ENCODE measurements at places on chromosomes 1 and 21. TPM values are rescaled to one million over a fixed set of nuclear protein-coding genes. Genes with fewer than 3 reads are reported as not detected.

GRCh38 chr1:197422993-197423392 lies 154.9 kb downstream of the CRB1 start:
- DNase-seq = no peak

GRCh38 chr1:118985640-118986554 lies 2.2 kb downstream of the TBX15 start:
- DNase-seq = no peak

DNA sequence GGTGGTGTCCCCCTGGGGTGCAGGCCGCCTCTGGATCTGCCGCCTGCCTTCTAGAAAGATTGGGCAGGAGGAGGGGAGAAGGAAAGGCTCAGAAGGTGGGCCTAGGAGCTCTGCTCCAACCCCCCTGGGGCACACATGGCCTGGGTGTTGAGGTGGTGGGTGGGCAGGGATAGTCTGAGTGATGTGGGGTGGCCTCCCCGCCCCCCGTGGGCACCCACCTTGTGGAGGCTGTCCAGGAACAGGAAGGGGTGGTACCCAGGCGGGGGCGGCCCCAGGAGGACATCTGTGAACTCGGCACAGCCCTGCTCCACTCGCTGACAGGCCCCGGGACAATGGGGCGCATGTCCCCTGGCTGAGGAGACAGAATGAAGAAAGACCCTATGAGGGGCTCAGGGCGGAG lies 54.9 kb downstream of the MORN1 start:
- no peak for DNase-seq

GRCh38 chr1:18960409-18960808 lies 3.9 kb upstream of the IFFO2 start:
- DNase-seq = no peak

Gene URB2
- 31.8 TPM for total RNA-seq

Gene FAM72D
- total RNA-seq = 9.8 TPM

Gene RBM11
- total RNA-seq = not detected

- peak; percentile 10 for DNase-seq
Measured at GRCh38 chr1:242738702-242739645, 214.5 kb upstream of the PLD5 start.

- DNase-seq = no peak
Measured at GRCh38 chr1:172246521-172247390, 173.7 kb upstream of the C1orf105 start.

Gene A3GALT2
- not detected for total RNA-seq

Gene RAB3GAP2
- 16.6 TPM for total RNA-seq

- DNase-seq = no peak
Measured at GRCh38 chr1:18944810-18945209, 11.7 kb downstream of the IFFO2 start.

DNA sequence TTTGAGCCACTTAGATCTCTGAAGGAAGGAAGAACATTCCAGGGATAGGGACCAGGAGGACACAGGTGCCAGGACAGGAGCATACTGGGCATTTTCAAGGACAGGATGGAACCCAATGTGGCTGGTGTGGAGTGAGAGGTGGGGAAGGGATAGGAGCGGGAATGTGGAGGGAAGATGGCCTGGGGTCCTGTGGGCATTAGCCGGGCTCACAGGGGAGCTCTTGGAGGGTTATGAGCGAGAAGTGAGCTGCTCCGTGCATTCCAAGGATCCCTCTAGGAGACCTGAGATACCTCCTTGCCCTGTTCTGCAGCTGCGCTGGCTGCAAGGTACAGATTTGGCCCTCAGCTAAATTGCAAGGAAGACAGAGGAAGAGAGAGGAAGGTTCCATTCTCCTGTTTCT lies 87.5 kb downstream of the IER5 start:
- no peak for DNase-seq

DNA sequence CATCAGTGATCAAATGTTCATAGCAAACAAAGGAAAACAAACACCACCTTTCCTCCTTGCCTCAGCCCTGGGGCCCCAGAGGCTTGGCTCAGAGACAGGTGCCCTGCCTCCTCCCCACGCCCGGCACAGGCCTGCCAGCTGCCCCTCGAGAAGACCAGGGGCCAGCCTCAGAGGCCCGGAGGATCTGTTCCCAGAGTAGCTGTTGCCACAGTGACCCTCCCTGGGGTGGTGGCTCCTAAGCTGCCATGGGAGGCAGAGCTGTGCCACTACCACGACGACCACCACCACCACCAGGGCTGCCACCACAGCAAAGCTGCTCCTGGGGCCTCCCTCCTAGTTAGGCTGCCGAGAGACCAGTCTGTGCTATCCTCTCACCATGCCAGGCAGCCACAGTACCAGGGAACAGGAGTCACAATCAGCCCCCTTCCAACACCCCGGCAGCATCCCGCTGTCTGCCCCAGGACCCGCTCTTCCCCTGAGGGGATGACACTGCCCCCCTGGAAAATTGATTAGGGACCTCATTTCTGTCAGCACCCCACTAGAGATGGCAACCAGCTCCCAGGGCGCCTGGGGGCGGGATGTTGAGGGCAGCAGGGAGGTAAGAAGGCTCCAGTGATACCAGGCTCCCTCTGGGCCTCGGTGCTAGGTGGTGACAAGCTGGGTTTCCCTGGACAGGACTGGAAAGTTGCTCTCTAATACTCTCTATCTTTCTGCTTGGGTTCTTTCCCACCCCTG lies 30.5 kb downstream of the KCNC4 start:
- no peak for DNase-seq

GRCh38 chr1:64545118-64545843 lies 75.4 kb downstream of the CACHD1 start:
- no peak for DNase-seq

DNA sequence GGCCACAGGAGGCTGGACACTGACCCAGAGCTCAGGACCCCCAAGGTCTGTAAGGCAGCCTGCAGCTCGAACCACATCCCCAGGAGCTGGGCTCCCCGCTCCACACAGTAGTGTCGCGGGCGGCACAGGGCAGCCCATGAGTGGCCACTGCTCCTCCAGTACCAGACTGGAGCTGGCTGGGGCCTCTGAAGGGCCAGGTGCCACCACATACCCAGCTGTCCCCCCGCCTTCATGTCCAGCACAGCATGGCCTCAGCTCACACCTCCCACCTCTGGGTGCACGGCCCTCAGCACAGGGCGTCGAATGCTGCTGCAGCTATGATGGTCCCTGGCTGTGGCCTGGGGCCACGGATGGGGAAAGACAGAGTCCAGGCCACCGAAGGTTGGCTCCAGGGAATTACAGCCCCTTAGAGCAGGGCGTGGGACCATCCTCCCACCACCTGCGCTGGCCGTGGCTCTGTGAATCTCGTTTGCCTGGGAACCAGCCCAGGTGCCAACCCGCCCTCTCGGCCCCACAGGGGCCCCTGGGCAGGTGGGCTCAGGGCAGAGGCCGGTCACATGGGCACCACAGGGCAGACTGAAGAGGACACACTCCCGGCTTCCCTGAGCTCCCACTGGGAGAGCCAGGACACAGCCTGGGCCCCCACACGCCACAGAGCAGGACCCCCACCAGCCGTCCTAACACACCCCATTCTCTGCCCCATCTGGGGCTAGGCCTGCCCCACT lies 2.1 kb upstream of the TNFRSF4 start:
- DNase-seq = no peak

DNA sequence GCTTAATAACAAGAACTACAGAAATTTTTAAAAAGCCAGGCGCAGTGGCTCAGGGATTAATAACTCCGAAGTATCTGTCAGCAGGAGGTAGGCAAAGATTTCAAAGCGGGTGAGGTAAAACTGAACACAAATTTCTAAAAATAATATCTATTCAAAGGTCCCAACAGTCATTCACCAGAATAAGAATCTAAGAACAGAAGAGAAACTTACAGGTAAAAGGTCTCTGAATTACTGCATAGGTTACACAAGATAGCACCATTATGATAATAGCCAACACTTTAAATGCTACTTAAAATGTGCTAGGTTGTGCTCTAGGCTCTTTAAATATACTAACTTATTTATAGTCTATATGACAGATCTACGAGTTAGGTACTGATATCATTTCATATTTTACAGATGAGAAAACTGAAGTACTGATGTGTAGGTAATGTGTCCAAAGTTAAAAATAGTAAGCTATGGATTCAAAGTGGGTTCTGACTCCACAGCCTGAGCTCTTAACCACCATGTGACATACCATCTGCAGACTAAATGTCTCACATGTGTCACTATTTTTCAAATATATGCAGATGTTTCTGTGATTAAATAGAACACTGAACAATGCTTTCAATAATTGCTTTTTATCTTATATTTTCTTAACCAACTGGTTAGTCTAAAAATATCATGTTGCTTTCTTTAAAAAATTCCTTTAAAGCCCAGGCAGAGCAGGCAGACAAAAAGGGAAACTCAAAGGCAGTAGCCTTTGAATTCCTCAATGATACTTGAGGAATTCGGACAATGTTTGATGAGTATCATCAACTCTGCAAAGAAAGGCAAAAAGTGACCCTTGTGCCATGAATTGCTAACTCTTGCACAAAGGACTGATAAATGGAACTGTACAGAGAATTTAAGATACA lies 80.5 kb upstream of the TTC39A start:
- no peak for DNase-seq

GRCh38 chr1:198657550-198658064 lies 18.8 kb downstream of the PTPRC start:
- peak; percentile 58 for DNase-seq

Gene LCE3E
- total RNA-seq = not detected

DNA sequence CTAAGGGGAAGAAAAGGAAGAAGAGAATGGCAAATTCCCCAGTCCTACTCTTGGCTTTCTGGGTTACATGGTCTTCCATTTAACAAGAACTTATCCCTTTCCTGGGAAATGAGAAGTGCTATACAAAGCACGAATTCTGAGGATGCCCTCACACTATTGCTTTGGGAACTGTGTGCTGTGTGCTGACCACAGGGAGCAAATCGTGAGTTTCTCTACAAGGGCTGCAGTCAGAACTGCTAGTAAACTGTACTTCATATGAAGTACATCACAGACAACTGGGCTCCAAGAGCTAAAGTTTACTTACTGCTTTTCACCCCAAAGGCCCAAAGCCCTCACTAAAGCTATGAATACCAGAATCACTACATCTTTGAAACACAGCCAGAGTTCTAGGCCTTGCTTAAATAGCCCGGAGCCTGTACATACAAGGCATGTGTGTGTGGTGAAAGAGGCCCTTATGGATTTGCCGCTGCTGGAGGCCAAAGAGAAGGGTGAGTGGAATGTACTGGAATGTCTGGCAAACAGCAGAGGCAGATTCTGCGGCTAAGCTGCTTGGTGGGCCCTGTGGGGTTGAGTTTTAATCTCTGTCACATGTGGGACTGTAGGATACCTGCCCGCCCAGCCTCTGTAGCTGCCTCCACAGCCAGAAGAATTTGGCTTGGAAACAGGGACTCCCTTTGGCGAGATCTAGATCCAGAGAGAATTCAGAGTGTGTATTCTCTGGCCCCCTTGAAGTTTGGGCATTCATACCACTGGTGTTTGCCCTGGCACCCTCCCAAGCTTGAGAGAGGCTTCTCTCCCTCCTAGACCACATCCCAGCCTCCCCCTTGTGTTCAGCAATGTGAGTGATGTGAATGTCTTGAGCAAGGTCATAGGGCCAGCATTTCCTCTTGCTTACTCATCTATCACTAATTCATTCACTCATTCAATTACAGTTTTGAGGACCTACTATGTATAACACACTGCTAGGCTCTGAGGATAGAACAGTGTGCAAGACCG lies 21.9 kb upstream of the TRIM67 start:
- peak; percentile 84 for DNase-seq

Gene HCRTR1
- total RNA-seq = not detected

DNA sequence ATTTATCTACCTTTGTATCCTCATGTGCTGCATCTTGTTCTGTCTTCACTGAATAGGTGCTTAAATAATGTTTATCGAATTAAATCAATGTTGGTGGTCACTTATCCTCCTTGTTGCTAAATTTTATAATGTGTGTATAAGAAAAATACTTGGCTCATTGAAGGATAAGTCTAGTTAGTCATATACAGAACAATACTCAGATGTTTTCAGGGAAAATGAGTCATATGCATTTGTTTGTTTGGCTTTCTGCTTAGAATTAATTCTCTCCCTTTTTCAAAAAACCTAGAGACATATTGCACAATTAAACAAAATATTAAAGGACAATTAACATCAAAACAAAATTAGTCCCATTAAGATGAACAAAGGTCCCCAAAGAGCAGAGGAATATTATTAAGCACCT lies 89.0 kb downstream of the UBE2U start:
- no peak for DNase-seq

DNA sequence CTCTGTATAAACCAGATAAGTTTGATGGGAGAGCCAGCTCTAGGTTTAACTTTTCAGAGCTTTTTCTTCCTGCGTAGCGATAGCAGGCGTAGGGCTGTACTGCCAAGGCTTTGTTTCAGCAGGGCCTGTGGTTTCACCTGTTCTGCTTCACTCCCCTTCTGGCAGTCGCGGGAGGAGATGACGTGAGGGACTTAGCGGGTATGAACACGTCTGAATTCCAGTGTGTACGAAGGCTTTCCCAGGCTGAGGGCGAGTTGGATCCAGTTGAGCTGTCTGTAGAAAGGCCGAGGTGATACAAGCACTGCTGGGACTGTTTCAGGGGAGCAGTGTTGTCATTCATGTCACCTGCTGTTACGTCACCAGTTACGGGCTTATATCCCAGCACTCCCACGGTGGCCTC lies 21.2 kb downstream of the PEX14 start:
- DNase-seq = no peak

Gene TRAF3IP3
- not detected for total RNA-seq

- DNase-seq = no peak
Measured at GRCh38 chr1:224177356-224177999, 5.6 kb upstream of the DEGS1 start.

DNA sequence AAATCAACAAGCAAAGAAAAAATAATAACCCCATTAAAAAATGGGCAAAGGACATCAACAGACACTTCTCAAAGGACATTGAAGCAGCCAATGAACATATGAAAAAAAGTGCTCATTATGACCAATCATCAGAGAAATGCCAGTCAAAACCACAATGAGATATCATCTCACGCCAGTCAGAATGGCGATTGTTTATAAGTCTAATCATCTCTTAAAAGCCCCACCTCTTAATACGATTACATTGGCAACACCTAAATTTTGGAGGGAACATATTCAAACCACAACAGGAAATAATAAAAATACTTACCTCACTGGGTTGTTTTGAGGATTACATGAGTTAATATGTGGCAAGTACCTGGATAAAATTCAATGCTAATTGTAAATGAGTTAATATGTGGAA lies 57.1 kb upstream of the PLPPR4 start:
- no peak for DNase-seq

Gene AMY1A
- not detected for total RNA-seq

Gene RAB7B
- 0.10 TPM for total RNA-seq

DNA sequence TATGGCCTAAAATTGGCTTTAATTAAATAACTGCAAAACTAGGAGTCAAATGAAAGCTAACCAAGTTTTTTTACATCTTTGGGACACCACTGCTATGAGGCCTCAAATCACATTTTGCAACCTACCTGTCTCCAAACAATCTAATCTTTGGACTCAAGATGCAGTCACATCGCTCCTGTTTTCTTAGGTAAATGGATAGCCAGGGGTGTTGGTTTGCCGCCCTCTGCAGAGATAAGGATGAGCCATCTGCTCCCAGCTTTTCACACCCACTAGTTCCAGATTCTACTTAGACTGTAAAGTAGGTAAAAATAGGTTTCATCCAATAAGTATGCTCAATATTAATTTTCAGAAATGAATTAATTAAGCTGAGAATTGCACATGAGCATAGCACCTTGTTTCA lies 456.5 kb downstream of the KIF26B start:
- no peak for DNase-seq

Gene PIGR
- not detected for total RNA-seq

- no peak for DNase-seq
Measured at GRCh38 chr1:153210206-153210605, 7.0 kb downstream of the LELP1 start.

Gene SUCO
- total RNA-seq = 16.2 TPM

Gene MNDA
- total RNA-seq = not detected

Gene ETNK2
- 9.7 TPM for total RNA-seq

Gene LIN28A
- total RNA-seq = not detected
